ENCODE measurements at places on chromosomes 4 and X.

DNA sequence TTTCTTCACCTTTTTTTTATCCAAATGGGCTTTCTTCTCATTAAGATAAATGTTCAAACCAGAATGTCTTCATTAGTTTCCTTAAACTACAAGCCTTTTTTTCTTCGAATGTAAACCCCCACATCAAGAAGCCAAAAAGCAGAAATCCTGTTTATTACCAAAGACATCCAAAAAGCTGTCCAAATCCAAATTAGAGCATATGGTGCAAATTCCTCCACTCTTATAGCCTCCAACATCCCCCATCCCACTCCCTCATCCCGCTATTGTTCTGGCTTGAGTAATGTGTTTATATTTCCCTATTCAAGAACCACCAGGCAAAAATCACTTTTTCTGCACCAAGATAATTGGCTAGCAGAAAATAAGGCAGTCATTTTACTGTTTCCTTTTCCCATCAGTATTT lies 315.1 kb upstream of the ADGRL3 start:
- no peak for DNase-seq

GRCh38 chr4:148110169-148110568 lies 332.0 kb downstream of the NR3C2 start:
- no peak for DNase-seq

- DNase-seq = no peak
These were observed 64.1 kb upstream of the SMAD1 start for GRCh38 chr4:145417348-145418130.

- no peak for DNase-seq
These were observed 31.5 kb downstream of the SEC24B start for GRCh38 chr4:109465069-109465468.

DNA sequence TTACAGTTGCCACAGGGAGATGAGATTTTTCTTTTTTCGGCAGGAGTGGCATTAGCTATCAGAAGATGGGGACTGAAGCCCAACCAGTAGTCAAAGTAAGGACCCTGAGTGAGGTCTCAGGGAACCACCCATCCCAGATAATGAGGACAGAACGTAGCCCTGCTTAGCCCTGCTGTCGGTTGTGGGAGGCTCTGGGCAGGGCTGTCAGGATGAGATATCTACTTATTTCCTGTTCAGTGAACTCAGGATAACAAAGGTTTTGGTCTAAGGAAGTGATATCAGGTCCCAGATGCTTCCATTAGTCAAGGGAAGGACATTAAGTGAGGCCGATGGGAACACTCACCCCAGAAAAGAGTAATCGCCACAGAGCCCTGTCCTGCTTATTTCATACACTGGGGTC lies 2.3 kb downstream of the MAGEB16 start:
- no peak for DNase-seq

- no peak for DNase-seq
These were observed 323.2 kb upstream of the PCDH7 start for GRCh38 chr4:30396772-30397475.

- DNase-seq = peak; percentile 43
These were observed 61.7 kb downstream of the MAML3 start for GRCh38 chr4:140092094-140092851.

- peak; percentile 51 for DNase-seq
These were observed 136.1 kb downstream of the C4orf33 start for GRCh38 chr4:129231945-129232588.

- no peak for DNase-seq
These were observed 25.0 kb upstream of the LDOC1 start for GRCh38 chrX:141201962-141202361.

- no peak for DNase-seq
These were observed 734.2 kb downstream of the RAPGEF2 start for GRCh38 chr4:159837071-159837470.

DNA sequence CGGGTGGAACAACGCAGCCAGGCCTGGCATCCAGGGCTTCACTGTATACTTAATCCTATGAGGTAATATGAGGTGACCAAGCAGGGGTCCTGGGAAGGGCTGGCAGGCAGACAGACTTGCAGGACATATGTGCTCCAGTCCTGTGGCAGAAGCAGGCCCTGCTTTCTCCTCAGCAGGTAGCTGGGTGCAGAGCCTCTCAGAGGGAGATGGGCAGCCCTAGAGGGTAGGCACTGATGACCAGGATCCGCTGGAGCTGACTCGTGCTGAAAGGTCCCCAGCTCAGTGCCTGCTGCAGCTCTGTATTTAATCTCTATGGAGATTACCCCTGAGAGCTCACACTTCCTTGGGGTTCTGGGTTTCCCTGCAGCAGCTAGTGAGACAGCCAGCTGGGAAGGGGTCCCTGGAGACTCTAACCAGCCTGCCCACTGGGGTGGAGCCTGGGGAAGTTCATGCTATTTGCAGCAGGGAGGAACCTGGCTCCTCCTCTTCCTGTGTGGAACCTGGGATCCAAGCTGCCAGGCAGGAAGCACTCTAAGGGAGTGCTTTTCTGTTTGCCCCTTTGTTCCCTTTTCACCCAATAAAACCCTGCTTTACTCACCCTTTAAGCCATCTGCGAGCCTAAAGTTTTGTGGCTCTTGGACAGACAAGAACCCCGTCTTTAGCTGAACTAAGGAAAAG lies 339.2 kb downstream of the DCAF12L2 start:
- no peak for DNase-seq

- DNase-seq = no peak
These were observed 223.9 kb upstream of the VEGFC start for GRCh38 chr4:177016541-177017141.

- DNase-seq = no peak
These were observed 65.2 kb downstream of the FBXO8 start for GRCh38 chr4:174218127-174218790.

DNA sequence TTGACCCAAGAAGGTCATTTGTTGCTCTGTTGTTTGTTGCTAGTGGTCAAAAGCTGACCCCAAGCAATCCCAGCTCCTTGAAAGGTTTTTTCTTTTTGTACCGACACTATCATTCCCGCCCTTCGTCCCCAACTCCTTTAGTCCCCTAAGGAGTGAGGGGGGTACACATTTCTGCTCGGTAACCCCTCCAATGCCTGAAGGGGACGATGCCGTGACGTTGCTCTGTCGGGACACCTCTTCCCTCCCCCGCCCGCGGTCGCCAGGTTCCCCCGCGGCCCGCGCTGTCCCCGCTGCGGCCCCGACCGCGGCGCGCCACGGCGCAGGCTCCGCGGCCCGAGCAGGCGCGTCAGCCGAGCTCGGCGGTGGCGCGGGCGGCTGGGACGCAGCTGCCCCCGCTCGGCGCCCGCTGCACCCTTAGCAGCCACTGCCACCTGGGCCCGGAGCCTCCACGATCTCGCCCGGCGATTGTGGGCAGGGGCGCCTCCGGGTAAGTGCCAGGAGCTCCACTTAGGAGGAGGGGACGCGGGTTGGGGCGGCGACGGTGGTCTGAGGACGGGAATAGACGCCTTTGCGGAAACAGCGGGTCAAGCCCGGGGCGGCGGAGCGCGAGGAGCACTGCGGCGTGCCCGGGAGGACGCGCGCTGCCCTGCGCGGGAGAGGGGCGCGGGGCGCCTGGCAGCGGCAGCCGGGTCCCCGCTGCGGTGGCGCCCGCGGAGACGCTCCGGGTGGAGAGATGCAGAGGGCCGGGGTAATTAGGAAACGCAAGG lies at the start of gene GLRB:
TSS of gene GLRB (plus strand) at position 340 of the 767 bp plus-strand sequence. CDS start 1,875 bp downstream, outside the sequence.
- DNase-seq = peak; percentile 16

- DNase-seq = no peak
These were observed 237.0 kb downstream of the MGST2 start for GRCh38 chr4:139902321-139903320.

GRCh38 chr4:37938208-37938607 lies 22.0 kb upstream of the PTTG2 start:
- no peak for DNase-seq

- DNase-seq = no peak
These were observed 87.3 kb downstream of the SCD5 start for GRCh38 chr4:82711158-82711785.

- DNase-seq = peak; percentile 46
These were observed 619 bp upstream of the LRBA start for GRCh38 chr4:151015459-151016347.
